ENCODE measurements at places on chromosomes 12 and 14.

DNA sequence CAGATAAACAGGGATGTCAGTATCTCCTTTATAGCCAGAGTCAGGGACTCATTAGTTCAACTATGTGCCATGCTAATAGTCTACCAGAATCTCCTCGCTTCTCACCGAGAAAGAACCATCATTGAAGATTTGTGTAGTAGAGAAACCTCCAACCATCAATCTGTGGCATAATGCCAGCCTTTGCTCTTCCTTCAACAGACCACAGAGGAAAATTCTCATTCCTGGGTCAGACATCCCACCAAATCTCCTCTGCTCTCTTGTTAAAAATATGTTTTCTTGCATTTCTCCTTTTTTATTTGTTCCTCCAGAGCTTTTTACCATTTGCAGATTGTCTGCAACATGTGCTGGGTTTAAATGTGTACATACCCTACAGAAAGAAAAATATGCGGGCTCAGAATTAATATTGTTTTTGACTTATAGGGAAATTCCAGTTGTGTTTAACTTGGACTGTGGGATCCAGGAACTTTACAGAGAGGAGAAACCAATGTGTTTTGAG, 64.9 kb downstream of the LLPH start:
- no peak for DNase-seq

GRCh38 chr14:23537351-23538049, 14.1 kb downstream of the ZFHX2 start:
- DNase-seq: no peak

DNA sequence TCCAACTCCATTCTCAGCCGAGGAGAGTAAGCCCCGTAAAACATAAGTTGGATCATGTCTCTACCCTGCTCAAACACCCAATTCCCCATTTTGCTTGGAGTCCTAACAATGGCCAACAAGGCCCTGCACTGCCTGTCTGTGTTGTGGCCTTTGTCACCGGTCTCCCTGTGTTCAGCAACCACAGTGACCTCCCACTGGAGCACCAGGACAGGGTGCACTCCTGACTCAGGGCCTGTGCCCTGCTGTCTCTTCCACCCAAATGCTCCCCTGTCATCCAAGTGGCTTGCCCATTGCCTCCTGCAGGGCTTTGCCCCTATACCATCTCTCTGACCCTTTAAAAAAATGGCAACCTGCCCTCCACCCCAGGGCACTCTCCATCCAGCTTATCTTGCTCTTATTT, 4.4 kb upstream of the KRT85 start:
- no peak for DNase-seq

GRCh38 chr14:89388853-89389252, 28.2 kb downstream of the FOXN3 start:
- DNase-seq: no peak

- DNase-seq: no peak
These were observed 56.8 kb downstream of the CDK17 start for GRCh38 chr12:96343347-96343954.

DNA sequence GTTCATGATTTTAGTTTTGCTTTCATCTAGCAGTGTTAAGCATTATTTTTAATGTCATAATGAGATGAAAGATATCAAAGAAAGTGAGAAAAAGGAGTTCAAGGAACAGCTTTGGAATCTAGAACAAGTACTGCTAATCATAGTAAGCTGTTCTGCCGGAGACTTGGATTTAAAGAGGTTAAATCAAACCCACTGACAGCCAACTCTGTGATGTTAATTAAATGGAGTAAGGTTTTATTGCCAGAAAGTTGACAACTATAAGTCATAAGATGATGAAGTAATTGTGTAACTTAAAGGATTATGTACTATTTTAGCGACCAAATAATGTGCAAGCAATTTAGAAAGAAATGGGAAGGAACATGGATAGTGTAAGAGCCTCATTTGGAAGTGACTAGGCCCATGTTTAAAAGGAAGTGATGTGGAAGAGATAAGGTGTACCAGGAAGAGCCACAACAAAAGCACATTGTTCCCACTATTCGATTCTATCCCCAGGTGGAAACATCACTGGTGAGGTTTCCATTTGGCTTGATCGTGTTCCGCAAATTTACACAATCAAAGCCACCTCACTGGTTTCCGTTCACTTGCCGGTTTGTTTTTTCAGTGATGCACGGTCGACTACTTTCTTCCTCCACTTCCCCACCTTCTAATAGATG, 388.5 kb downstream of the PAWR start:
- no peak for DNase-seq

DNA sequence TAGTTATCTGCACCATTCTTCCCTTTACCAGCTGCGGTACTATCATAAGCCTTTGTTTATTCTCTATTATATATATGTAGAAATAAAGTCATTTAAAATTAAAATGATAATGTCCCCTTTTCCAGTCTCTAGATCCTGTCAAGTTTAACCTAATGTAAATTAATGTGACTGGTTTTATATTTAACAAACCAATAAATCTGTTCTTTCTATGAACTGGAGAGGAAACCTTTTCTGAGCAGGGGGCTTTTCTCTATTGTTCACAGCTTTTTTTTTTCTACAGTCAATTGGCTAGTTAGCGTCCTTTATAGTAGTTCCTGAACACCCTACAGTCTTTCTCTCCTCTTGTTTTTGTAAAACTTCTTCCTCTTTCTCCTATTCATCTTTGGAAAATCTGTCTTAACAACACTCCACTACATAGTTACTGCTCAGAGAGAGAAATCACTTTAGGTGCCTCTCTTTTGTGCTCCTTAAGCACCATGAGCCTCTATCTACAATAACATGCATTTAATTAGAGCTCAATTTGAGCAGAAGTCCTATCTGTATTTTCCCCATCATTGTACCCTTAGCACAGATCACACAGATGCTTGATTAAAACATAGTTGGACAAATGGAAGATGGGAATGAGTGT, 332.6 kb upstream of the SYT1 start:
- no peak for DNase-seq

- no peak for DNase-seq
These were observed 25.3 kb downstream of the MYBPC1 start for GRCh38 chr12:101619858-101620761.

- DNase-seq: no peak
These were observed 24.9 kb downstream of the CRACR2A start for GRCh38 chr12:3727877-3728632.

DNA sequence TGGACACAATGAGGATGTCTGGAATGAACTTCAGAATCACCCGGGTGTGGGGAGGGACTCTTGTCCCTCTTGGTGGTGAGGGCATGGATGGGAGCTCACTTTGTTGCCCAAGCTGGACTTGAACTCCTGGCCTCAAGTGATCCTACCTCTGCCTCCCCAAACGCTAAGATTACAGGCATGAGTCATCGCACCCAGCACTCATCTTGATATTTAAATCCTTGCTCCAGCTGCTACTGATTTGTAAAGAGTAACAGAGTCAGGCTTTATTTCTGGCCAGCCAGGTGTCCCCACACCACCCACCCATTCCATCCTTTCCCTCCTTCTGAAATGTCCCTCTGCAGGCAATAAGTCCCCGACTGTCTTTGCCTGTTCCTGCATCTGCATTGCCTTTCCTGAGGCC, 4.9 kb downstream of the DDX54 start:
- no peak for DNase-seq

GRCh38 chr14:23057757-23058653, 685 bp upstream of the CDH24 start:
- peak; percentile 90 for DNase-seq

- DNase-seq: no peak
These were observed 22.4 kb downstream of the EIF2B2 start for GRCh38 chr14:75025082-75025481.

DNA sequence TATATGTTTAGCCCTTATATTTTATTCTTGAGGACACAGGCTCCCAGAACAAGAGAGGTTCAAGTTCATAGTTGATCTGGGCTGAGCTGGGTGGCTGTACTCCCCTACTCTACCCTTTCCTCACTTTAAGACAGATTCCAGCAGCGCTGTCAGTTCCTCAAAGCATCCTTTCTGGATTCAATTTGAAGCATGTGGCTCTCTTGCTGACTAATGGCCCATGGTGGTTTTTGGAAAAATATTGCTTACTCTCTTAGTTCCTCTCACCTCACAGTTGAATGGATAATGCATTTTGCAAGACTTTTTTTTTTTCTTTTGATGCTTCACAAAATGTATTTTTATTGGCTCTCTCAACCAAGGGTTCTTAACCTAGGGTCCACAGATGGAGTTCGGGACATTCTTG, 4.1 kb downstream of the PELI2 start:
- DNase-seq: no peak

GRCh38 chr12:53700567-53700966, 24.7 kb upstream of the ATP5MC2 start:
- no peak for DNase-seq

- DNase-seq: no peak
These were observed 29.1 kb downstream of the ATG14 start for GRCh38 chr14:55382483-55382882.

DNA sequence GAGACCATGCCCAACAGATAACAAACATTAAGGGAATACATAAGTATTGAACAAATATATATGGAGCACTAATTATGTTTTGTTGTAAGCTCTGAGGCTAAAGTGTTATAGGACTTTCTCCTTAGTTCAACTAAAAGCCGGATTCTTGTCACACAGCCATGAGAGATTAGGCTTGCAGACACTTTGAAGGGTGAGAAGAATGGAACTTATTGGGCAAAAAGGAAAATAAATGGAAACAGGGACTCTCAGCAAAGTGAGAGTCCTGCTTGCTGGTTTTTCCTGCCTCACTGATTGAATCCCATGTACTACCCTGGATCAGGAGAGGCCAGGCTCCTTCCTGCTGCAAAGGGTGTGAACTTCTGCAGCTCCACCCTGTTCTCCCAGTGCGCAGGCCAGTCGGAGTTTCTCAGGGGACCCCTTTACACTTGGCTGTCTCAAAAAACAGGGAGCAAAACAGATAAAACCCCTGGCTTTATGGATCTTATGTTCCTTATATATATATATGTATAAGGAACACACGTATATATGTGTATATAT, 77.1 kb upstream of the FUT8 start:
- peak; percentile 50 for DNase-seq

GRCh38 chr12:24023081-24023480, 73.6 kb upstream of the SOX5 start:
- no peak for DNase-seq

DNA sequence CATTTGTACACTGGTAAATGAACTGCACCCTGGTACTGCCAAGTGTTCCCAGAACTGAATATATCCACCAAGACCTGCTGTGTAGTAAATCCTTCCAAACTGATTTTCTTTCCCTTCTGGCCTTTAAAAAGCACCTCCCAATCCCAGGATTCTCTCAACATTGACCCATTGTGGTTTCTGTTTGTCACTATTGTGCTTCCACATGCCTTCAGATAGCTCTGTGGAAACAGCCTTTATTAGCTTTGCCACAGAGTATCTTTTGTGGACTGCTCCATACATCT, 949 bp upstream of the KIF21A start:
- no peak for DNase-seq

GRCh38 chr12:116647813-116648212, 88.6 kb downstream of the MAP1LC3B2 start:
- no peak for DNase-seq
